ENCODE measurements at places on chromosomes 11 and 22.

DNA sequence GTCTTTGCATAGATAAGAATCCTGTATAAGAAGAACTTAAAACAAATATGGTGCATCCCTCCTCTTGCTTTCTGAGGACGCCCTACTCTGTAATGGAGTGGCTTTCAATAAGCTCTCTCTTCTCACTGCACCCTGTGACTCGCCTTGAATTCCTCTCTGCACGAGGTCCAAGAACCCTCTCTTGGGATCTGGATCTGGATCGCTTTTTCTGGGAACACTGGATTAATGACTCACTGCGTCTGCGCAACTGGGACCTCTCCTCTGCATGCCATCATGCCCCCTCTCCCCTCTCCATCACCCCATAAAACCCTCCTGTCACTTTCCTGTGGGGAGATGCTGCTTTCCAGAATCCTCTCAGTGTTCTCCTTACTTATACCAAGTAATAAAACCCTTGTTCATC is 15.1 kb upstream of the CABP2 start:
- DNase-seq: no peak

DNA sequence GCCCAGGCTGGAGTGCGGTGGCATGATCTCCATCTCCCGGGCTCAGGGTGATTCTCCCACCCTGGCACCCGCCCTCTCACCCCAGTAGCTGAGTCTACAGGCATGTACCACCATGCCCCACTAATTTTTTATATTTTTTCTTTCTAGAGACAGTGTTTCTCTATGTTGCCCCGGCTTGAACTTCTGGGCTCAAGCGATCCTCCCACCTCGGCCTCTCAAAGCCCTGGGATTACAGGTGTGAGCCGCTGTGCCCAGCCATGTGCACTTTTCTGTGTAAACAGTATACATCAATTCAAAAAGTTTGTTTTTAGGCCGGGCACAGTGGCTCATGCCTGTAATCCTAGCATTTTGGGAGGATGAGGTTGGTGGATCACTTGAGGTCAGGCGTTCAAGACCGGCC is 14.7 kb downstream of the GRIK4 start:
- no peak for DNase-seq

DNA sequence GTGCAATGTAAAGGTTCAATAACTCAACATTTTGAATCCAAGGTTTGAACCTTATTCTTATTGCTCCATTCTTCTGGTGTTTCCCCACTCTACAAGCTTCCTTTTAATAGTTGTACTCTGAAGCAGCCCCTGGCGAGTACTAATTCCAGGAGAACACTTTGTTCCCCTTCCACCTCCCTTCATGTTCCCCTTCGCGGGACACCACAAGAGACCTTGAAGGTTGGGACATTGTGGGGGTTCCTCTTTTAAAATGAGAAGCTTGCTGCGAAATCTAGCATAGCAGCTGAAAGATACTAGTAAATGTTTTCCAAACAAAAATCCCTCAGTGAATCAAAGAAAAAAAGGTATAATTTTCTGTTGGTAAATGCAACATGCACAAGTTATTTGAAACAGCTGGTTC is 626.3 kb upstream of the LRRC4C start:
- DNase-seq: no peak

- no peak for DNase-seq
These were observed 4.3 kb upstream of the PNPLA5 start for GRCh38 chr22:43895986-43896645.

- DNase-seq: peak; percentile 37
These were observed 1.6 kb downstream of the NCR3LG1 start for GRCh38 chr11:17352950-17353820.

GRCh38 chr11:75386942-75387630 is 12.2 kb upstream of the RPS3 start:
- DNase-seq: no peak

DNA sequence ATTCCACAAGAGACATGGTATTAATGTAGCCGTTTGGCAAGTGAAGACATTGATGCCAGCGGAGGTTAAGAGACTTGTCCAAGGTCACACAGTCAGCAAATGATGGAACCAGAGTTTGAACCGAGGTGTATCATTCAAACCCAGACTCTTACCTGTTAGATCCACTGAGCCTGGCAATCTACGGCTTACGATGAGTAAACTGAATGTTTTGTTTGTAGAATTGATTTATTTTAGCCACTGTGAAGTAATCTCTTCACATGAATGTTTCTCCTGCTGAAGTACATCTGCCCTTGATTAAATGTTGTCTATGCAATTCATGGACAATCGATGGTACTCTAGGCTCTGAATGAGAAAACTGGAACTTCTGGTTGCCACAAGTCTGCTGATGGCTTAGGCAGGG is 155.5 kb upstream of the NAV2 start:
- DNase-seq: no peak

DNA sequence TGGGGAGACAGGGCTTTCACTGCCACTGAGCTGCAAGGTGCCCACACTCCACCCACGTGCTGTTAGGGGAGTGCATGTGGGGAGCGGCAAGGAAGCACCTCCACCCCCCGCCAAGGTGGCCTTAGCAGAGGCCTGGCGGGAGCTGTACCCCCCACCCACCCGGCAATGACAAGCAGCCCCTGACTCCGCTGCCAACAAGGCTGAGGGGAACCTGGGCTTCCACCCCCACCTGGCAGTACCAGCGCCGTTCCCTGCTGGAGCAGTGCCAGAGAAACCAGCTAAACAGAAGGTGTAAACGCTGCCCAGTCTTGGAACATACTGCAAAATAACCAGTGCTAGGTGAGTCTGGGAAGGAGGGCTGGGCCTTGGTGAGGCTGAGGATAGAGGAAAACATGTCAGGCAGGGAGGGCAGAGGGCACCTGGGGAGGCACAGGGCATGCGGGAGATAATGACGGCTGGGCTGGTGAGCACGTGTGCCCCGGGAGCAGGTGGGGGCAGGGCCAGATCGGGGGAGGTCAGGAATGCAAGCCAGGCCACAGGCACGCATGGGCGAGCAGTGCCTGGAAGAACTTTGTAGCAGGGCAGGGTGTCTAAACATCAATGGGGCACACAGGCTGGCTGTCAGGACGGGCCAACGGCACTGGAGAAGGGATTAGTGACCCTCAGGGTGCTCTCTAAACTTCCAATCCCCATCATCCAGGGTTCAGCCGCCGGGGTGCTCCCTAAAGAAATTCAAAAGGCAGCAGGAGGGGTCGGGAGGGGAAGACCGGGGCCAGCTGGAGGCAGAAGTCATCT is 6.6 kb downstream of the CERK start:
- no peak for DNase-seq

DNA sequence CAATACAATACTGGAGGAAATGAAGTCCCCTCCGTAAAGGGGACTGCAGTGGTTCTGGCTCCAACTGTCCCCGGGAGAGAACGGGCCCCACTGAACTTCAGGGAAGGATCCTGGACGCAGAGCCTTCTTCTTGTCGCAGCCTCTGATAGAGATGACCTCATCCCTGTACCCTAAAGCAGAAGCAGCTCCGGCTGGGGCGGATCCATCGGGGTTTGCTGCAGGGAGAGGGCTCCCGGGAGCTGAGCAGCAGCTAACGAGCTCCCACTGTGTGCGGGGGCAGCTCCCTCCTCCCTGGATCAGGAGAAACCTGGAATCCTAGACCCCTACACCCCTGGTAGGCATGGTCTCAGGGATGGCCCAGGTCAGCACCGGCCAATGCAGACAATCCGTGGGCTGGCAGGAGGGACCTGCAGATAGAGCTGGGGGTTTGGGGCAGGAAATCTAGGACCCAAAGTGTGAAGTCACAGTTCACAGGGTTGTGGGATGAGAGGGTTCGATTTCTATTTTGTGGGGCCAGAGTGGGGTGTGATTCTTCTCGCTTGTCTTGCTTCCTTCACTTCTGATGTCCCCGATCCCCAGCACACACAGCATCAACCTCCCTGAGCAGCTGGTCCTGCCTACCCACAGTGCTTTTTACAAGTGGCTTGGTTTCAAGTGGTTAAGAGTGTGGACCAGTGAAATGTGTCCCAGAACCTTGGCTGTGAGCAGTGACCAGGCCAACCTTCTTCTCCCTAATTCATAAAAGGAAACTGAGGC is 12.9 kb downstream of the KIAA0930 start:
- DNase-seq: no peak

GRCh38 chr11:112367895-112368294 is 107.2 kb upstream of the PLET1 start:
- no peak for DNase-seq

DNA sequence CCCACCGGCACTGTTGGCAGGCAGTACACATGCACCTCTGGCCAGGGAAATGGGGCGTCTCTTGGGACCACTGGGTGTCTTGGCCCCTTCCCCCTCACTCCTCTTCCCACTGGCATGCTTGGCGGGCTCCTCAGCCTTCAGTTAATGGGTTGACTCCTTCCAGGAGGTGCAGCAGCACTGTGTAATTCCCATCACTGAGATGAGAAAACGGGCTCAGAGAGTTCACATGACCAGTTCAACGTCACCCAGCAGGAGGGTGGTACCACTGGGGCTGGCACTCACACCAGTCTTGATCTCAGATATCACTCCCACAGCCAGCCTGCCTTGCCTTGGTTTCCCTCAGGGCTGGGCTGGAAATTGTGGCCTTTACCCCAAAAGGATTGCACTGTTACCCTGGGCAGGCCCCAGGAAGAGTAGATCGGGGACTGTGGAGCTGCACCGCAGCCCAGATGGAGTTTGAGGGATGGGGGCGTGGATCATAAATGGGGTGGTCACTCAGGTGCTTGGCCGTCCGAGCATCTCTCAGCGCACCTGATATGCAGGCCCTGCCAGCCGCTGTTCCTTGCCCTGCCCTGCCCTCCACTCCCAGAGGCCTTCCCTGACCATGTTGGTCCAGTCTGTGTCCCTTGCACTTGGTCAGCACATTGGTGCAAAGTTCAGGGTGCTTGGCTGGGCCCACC is 16.9 kb downstream of the CAPN5 start:
- DNase-seq: no peak

GRCh38 chr11:102936864-102937509 is 18.5 kb downstream of the MMP13 start:
- no peak for DNase-seq
